ENCODE measurements at places on chromosomes 7 and 10.

GRCh38 chr10:46223064-46223480 lies 63.7 kb upstream of the ANTXRL start:
- no peak for DNase-seq

- no peak for DNase-seq
Observed at GRCh38 chr7:16773884-16774283, 20.3 kb downstream of the TSPAN13 start.

GRCh38 chr7:85412912-85413311 lies 226.1 kb upstream of the SEMA3D start:
- no peak for DNase-seq

- no peak for DNase-seq
Observed at GRCh38 chr10:44576702-44577191, 191.8 kb upstream of the CXCL12 start.

GRCh38 chr10:3538656-3539531 lies 246.1 kb downstream of the KLF6 start:
- DNase-seq: peak; percentile 98

DNA sequence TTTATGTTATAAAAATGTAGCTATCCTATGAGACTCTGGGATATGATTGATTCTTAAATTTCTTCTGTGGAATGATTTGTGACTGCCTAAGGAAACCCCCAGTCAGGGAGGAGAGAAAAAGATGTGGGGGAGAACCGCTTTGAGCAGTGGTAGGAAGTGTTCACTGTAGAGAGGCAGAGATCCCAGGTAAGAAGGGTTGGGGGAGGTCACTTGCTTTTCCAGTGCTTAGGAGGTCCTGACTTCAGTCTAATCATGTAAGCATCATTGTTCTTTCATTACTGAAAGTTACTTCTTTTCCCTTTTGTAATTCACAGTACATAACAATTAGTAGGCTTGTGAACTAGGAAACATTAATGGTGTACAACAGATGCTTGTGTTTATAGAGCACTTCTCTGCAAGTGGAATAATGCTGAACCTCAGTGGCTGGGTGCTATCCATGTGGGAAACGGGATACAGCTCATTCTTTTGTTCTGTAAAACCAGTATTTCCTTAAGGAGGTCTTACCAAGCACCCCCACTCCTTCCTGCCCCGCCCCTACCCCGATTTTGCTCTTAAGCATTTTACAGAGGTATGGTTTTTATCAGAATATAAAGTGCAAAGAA lies 165.4 kb downstream of the ST7 start:
- DNase-seq: no peak

Data from dermis microvascular lymphatic vessel endothelial cell (primary cell).